ENCODE measurements at places on chromosomes 13 and 19.

GRCh38 chr13:29548722-29549121, 46.8 kb downstream of the SLC7A1 start:
- DNase-seq, result no peak

DNA sequence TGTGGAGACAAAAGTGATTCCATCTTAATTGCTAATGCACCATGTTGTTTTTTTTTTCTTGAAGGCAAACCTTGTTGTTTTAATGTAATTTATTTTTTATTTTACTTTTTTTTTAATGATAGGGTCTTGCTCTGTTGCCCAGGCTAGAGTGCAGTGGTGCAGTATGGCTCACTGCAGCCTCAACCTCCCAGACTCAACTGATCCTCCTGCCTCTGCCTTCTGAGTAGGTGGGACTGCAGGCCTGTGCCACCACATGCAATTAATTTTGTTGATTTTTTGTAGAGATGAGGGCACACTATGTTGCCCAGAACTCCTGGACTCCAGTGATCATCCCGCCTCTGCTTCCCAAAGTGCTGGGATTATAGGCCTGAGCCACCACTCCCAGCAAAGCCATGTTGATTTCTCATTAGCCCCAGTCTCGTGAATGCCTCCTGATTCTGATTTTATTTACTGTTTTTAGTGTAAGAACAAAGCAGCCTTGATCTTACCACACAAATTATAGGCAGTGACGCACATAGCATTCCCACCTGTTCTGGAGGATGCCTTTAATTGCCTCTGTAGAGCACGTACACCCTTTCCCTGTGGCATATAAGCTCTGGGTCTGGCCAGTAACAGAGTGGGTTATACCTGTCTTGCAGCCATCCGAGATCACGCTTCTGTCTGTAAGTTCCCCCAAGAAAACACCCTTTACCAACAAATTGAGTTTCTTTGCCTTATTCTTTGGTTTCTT, 150.4 kb downstream of the GGACT start:
- DNase-seq, result no peak

DNA sequence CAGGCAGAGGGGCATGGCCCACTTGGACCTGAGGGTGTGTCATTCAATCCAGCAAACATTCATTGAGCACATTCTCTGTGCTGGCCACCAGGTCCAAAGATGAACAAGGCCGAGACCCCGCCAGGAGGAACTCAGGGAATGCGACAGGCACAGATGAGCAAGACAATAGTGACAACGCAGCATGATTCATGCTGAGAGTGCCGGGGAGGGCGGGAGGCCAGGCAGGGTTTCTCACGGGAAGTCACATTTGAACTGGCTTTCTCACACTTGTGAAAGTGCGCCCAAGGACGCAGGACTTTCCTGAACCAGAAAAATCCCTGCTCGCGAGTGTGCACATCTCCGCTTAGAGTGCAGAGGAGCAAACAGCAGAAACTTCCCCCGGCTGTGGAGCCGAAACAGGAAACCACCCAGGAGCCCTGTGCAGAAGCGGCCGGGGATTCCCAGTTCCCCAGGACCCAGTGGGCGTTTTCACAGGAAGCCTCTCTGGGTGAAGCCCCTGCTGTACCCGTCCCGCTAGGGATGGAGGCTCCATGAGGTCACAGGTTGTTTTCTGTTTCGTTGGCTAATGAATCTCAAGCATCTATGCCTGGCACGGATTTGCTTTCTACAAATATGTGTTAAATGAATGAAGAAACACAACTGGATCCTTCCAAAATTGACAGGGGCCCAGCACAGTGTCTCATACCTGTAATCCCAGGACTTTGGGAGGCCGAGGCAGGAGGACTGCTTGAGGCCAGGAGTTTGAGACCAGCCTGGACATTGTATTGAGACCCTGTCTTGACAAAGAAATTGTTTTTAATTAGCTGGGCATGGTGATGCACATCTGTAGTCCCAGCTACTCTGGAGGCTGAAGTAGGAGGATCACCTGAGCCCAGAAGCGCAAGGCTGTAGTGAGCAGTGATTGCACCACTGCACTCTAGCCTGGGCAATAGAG, 68.4 kb upstream of the TM9SF2 start:
- DNase-seq, result no peak

GRCh38 chr19:2410023-2410422, 17.4 kb downstream of the TIMM13 start:
- DNase-seq, result no peak

DNA sequence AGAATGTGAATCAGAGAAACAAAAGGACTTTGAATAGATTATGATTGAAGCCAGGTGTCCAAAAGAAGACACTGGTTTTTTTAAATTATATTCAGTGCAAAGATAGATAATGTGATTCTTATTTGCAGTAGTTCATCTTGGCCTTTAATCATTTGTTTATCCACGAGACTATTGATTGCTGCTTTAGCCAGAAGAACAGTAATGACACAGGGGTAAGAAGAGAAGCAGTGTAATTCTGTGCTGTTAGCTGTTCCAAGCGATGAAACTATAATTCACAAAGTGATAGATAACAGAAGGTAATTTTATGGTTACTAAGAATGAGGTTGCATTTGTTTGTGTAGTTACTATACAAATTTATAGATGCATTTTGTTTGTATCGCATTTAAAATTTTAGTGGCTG, 311.6 kb downstream of the MZT1 start:
- no peak for DNase-seq

- no peak for DNase-seq
Measured at GRCh38 chr13:100895651-100896050, 221.1 kb upstream of the TMTC4 start.

GRCh38 chr13:32033744-32034143, 2.2 kb downstream of the FRY start:
- DNase-seq, result no peak

DNA sequence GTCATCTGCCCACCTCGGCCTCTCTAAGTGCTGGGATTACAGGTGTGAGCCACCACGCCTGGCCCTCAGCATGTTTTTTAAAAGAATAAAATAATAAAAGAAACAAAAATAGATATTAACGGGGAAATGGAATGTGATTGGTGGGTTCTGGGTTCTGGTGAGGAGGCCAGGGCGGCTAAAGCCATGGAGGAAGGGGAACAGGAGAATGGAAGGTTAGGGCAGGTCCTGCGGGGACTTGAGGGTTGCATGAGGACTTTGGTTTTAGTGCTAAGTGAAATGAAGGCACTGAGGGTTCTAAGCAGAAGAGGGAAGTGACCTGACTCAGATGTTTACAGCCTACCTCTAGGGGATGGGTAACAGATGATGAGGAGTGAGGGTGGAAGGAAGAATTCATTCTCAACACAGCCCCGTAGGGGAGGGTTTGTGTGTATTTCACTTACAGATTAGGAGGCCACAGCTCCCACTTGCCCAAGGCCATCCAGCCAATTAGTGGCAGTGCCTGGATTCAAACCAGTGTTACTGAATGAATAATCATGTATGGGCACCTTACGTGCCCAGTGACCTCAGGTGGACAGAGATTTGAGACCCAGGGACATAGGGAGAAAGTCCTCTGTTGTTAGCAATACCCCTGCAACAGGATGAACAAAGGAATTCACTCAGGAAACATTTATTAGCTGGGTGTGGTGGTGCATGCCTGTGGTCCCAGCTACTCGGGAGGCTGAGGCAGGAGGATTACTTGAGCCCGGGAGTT, 6.7 kb upstream of the MRPL4 start:
- DNase-seq, result no peak
